ENCODE measurements at places on chromosomes 7 and 10.

- DNase-seq: peak; percentile 26
Observed at GRCh38 chr10:74888962-74889661, 62.7 kb downstream of the KAT6B start.

- DNase-seq: peak; percentile 75
Observed at GRCh38 chr10:24952707-24953645, 570 bp upstream of the PRTFDC1 start.

DNA sequence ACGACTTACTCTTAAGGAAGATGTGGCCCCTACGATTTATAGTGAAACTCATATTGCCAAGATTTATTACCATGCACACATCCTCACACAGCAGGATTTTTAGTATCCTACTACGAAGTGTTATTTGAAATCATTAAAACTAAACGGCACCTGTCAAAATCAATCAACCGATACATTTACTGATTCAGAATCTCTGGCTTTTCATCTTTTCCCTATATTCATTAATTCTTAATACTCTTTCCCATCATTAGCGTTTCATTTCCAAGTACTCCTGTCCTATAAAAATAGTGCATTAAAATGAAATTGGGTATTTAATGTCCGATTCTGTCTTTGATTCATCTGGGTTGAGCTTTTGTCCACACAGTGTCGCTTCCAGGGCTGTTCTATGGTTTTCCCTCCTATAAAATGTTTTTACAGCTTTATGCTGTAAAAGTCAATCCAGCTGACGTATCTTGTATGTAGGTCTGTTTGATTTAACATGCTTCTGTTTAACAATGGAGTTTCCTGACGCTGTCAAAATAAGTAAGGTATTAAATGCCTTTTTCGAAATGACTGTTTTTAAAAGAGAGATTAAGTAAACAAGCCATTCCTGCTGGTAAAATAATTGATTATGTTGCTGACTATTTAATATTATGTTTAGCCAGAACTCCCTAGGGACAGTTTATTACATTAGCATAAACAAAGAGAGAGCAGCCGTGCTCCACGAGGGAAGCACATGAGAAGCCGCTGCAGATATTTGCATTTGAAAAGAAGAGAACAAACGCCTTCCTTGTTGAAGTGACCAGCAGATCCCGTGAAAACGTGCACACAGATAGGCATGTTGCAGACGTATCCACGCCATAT is 22.3 kb upstream of the SFMBT2 start:
- DNase-seq: peak; percentile 29

GRCh38 chr10:130809181-130809580 is 502.3 kb downstream of the TCERG1L start:
- DNase-seq: no peak
